Stimulated activated CD4-positive, alpha-beta T cell treated with anti-CD3 and anti-CD28 coated beads, Interleukin-1b, Interleukin-23, amount 100 ng/mL, for 1 hour (primary cell): ENCODE measurements at places on chromosomes 1 and 21.

GRCh38 chr1:207331354-207332313, 10.2 kb downstream of the CD55 start:
- DNase-seq, result no peak

GRCh38 chr1:100971021-100971420, 54.6 kb downstream of the DPH5 start:
- no peak for DNase-seq

DNA sequence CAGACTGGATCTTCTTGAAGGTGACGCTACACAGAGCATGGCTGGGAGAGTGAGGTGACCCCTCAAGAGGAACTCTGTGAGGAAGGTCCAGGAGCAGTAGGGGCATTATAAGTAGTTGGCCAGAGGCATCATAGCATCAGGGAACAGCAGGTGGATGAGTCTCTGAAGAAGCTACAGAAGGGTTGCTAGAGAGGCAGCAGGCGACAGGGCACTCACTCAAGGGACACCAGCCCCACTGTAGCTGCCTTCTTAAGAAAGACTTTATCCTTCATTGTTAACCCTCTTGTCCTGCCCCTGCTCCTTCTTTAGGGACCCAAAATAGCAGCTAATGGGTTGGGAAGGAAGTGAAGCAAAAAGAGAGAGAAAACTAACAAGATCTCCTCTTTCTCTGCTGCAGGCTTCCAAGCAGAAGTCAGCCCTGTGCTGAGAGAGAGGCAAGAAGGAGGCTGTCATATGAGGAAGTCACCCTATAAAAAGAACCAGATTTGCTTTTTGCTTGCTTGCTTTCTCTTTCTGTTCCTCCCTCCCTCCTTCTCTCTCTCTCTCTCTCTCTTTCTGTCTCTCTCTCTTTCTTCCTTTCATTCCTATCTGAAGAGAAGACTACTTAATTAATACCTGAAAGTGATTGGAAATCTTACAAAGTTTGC, 7.7 kb upstream of the CD5L start:
- no peak for DNase-seq

DNA sequence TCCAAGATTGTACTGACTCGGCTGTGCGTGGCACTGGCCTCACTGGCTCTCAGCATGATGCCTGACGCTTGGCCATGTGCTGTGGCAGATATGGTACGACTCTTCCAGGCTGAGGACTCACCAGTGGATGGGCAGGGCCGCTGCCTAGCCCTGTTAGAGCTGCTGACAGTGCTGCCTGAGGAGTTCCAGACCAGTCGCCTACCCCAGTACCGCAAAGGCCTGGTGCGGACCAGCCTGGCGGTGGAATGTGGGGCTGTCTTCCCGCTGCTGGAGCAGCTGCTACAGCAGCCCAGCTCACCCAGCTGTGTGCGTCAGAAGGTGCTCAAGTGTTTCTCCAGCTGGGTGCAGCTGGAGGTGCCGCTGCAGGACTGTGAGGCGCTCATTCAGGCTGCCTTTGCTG, 2.9 kb downstream of the IPO13 start:
- no peak for DNase-seq

GRCh38 chr1:206580438-206581113, 31.7 kb downstream of the EIF2D start:
- DNase-seq, result no peak

- DNase-seq, result no peak
Measured at GRCh38 chr1:94803517-94804441, 16.4 kb upstream of the SLC44A3 start.

DNA sequence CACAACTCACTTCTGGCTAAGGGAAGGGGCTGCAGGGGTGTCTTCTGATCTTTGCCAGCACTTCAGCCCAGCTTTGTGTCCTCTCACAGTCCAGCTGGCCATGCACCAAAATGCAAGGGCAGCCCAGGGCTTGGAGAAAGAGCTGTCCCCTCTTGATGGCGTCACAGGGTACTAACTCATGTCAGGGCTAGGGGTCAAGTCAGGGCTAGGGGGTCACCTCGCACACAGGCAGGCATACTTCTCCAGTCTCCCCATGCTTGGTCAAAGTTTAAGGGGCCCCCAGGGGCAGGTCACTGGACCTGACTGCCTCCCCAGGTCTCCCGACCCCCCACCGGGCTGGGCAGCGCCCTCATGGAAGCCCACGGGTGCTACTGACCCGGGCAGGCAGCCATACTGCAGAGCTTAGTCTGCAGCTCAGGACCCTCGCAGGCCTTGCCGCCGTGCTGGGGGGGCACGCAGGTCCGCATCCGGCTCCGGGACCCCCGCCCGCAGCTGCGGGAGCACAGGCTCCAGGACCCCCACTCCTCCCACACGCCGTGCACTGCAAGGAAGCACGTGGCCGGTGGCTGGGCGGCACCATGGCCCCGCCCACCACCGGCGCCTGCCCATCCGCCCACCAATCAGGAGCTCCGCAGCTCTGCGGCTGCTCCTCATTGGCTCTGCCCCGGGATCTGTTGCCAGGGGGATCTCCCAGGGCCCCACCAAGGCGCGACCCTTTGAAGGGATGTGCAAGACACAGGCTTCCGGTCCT, 21.5 kb downstream of the ADGRB2 start:
- no peak for DNase-seq

GRCh38 chr1:207941665-207942064, 30.7 kb upstream of the CD34 start:
- DNase-seq, result no peak

DNA sequence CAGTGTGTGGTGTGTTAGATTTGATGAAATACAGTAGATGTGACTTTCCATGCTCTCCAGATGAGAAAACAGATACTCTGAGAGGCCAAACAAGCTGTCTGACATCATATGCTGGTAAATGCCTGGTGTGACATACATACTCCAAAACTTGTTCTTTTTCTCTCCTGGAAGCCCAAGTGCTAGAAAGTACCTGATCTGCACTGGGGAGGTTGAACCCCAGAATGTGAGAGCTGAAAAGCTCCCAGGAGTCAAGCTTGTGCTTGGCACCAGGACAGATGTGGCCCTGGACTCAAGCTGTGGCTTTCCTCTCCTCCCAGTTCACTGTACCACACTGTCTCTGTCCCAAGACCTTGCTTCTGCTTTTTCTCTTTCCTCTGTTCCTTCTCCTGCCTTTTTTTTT, 389.0 kb upstream of the USP24 start:
- DNase-seq, result no peak

GRCh38 chr1:172083191-172083590, 241.9 kb downstream of the DNM3 start:
- DNase-seq, result no peak

DNA sequence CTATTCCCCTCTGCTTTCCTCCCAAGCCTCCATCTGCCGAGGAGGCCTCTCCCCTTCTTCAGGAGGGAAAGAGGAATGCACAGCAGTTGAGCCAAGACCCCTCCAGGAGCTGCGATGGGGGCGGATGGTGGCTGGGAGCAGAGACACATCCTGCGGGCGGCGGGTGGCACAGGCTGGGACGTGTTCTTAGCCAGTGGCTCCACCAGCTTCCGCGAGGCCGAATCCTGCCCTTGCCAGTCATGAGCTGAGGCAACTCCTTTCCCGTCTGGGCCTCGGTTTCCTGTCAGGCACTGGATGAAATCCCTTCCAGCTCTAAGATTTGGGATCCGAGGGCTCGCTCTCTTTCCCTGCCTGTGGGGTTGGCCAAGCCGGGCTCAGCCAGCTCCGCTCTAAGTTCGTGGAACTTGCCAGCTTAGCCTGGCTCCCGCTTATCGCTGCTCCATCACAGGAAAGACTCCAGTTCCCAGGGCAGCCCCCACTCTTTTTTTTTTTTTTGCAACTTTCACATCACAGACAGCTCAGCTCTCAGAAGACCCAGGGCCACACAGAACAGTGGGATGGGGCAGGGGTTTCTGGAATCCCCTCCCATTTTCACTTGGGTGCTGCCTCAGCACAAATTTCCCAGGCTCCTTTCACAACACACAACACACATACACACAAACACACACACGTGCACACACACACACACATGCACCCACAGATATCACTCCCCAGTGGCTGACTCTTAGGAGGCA, 506 bp downstream of the MYOM3 start:
- no peak for DNase-seq

DNA sequence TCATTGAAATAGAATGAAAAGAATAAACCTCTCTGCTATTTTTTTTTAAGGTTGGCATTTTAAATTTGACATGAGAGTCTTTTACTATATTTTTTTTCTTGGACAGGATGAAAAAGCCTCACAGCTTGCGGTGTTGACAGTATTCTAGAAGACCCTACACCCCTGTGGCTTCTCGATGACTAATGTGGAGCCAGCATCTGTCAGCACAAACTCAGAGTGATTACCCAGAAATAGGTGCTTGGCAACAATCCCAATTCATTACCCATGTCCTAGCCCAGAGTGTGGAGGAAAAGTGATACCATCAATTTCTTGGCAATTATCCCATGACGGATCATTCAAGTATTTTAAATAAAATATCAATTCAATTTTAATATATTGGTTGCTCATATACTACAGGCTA, 186.8 kb upstream of the MAP1LC3C start:
- DNase-seq, result no peak

- DNase-seq, result no peak
Measured at GRCh38 chr1:228867108-228867950, 132.1 kb downstream of the RHOU start.

DNA sequence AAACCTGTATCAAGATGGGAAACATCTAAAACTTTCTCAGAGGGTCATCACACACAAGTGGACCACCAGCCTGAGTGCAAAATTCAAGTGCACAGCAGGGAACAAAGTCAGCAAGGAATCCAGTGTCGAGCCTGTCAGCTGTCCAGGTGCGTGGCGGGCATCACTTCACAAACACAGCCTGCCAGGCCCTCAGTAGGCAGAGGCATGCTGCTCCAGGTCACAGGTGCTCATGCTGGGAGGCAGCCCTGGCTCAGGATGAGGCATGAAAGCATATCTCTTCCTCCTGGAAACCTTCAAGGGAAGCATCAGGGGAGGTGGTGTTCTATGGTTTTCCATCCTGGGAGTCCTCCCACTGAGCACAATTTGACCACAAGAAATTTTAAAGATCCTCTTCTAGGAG, 6.3 kb downstream of the CD2 start:
- no peak for DNase-seq

DNA sequence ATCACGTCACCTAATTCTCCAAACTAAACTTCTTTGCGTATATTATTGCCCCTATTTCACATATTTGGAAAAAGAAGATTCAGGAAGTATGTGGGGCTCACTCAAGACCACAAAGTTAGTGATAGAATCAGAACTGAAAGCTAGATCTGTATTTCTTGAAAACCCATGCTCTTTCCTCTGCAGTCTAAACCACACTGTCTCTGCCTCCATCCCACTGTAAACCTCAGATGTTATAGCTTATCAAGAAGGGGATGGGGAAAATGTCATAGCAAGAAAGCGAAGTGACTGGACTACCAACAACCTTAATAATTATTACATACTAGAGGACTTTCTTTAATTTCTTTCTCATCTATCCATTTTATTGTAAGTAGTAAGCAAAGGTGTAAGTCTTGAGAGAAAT, 257.7 kb upstream of the SGIP1 start:
- no peak for DNase-seq

GRCh38 chr1:210293171-210293607, 35.5 kb upstream of the HHAT start:
- no peak for DNase-seq

- DNase-seq, result no peak
Measured at GRCh38 chr1:222250376-222250775, 297.5 kb downstream of the HHIPL2 start.

DNA sequence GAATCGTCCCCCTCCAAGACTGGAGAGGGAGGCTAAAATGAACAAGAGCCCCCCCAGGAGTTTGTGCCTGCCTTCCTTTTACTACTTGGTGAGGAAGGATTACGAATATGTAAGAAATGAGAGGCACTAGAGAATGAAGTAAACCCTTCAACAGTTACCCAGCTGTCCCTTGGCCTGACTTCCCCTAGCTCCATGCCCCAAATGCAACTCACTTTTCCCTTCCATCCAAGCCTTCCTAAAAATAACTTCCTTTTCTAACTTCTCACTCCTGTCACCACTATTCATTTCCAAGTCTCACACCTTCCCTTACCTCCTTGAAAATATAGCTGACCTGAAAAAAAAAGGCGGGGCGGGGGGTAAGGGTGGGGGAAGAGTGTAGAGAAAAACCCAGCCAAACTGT, 96.6 kb upstream of the HNRNPU start:
- no peak for DNase-seq

- no peak for DNase-seq
Measured at GRCh38 chr1:152067150-152067549, 21.7 kb downstream of the TCHHL1 start.

DNA sequence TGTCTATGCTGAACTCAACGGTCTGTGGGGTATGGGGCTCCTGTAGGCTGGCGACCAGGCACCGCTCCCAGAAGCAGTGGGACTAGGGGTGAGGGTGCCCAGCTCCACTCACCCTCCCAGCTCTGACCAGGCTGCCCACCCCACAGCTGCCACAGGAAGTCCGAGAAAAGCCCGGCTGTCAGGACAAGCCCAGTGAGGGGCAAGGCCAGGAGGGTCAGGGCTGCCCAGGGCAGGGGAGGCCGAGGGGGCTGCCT, 3.5 kb upstream of the TMEM52 start:
- no peak for DNase-seq

GRCh38 chr1:39490596-39491145, 765 bp upstream of the BMP8A start:
- no peak for DNase-seq

DNA sequence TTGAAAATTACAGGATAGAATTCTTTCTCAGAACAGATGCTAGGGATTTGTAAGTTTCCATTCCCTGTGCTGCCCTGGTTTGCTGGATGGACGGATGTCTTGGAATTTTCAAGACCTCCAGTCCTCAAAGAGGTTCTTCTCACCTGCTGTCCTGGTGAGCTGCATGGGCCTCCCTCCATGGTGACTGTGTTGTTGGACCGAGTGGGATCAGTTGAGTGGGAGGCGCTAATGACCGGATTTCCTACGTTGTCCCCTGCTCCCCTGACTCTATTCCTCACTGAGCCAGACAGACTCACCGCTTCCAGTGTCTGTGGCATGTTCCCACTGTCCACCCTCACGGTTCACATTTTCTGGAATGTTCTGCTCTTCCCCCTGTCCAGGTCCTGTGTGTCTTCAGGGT, 229.8 kb downstream of the CAMTA1 start:
- DNase-seq, result no peak

GRCh38 chr1:152440635-152441471, 26.8 kb upstream of the CRNN start:
- DNase-seq, result peak; percentile 39

- no peak for DNase-seq
Measured at GRCh38 chr1:43975249-43975961, 645 bp downstream of the ATP6V0B start.

DNA sequence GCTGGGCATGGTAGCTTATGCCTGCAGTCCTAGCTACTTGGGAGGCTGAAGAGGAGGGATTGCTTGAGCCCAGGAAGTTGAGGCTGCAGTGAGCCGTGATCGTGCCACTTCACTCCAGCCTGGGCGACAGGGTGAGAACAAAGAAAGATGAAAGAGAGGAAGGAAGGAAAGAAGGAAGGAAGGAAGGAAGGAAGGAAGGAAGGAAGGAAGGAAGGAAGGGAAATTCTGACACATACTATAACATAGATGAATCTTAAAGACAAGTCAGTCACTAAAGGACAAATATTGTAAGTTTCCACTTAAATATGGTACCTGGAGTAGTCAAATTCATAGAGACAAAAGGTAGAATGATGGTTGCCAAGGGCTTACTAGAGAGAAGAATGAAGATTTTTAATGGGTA, 108.0 kb upstream of the CACHD1 start:
- no peak for DNase-seq

GRCh38 chr1:219555031-219555692, 57.7 kb downstream of the ZC3H11B start:
- DNase-seq, result no peak
